Uterus (tissue), 4 donors: ENCODE measurements at places on chromosomes 11 and 22. TPM values are rescaled to one million over a fixed set of nuclear protein-coding genes. Genes with fewer than 3 reads are reported as not detected.

- no peaks in the 10 kb centered on the region for H3K4me1 ChIP-seq
- no peaks in the 10 kb centered on the region for H3K27me3 ChIP-seq
- no peaks in the 10 kb centered on the region for H3K36me3 ChIP-seq
- H3K4me3 ChIP-seq = no peak overlapping the region
These were observed 51.9 kb upstream of the MN1 start for GRCh38 chr22:27853424-27853823.

The TMPRSS6 gene
- total RNA-seq = not detected

The PIH1D2 gene
- 2.7 TPM for total RNA-seq

DNA sequence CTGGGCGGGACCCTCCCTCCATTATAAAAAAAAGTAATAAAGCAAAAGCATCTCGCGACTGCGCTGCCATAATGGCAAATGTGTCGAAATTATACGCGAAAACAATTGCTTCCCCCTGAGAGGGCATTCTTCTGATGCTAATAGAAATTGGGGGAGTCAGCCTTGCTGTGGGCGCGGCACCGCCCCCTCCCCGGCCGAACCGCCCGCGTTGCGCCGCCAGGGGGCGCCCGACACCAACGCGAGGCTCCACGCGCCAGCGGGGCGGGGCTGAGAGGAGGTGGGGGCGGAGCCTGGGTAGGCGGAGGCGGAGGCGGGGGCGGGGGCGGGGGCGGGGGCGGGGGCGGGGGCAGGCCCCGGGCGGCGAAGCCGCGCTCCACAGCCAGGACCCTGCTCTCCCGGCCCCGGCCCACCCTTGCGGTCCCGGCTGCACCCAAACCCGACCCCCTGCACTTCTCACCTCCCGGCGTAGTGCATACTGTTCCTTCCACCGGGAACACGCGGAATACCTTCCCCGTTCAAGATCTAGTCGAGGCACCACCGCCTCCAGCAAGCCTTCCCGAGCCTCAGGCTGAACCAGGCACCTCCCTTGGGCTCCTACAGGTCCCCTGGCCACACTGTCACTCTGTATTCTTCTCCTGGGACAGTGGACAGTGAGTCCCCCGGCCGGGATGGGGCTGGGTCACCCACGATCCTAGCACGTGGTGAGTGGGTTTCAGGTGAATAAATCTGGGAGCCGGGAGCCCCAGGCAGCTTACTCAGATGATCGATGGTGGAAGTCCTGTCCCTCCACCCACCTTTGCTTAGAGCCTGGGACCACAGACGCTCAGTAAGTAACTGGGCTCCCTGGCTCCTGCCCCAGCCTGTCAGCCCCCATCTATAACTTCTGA lies 15.5 kb upstream of the UPK3A start:
- peak overlapping the region; percentile 45 for H3K4me3 ChIP-seq
- peak overlapping the region; percentile 40 for H3K27ac ChIP-seq
- peak; percentile 83 for DNase-seq
- no peaks in the 10 kb centered on the region for H3K36me3 ChIP-seq

- no peaks in the 10 kb centered on the region for H3K4me1 ChIP-seq
- no peak for DNase-seq
- H3K27me3 ChIP-seq = no peaks in the 10 kb centered on the region
- H3K27ac ChIP-seq = no peak overlapping the region
These were observed 22.4 kb upstream of the FLRT1 start for GRCh38 chr11:64013141-64013896.
